ENCODE measurements at places on chromosomes 1 and 21.

DNA sequence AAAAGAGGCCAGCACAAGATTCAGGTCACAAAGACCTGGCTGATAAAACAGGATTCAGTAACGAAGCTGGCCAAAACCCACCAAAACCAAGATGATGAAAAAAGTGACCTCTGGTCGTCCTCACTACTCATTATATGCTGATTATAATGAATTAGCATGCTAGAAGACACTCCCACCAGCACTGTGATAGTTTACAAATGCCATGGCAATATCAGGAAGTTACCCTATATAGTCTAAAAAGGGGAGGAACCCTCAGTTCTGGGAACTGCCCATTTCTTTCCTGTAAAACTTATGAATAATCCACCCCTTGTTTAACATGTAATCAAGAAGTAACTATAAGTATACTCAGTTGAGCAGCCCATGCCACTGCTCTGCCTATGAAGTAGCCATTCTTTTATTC is 26.0 kb upstream of the FMO2 start:
- no peak for DNase-seq

DNA sequence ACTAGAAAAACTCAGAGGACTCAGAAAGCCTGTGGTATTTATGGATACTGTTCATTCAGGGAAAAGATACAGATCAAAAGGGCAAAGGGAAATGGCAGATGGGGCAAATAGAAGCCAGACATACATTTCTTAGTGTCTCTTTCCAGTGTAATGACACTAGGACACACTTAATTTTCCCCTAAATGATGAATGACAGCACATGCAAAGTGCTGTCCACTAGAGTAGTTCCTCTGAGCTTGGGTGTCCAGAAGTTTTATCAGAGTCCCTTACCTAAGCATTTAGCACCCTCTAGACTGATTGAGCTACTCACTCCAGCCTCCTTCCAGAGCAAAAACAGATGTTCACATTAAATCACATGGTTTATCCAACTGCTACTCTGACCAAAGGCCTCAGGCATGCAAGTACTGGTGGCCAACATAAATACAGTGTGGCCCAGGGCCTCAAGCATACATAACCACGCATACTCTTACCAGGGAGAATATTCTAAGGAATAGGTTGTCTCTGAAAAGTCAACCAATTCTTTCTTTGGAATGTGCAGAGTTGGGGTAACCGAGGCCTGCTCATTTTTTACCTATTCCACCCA is 166.9 kb downstream of the NCAM2 start:
- no peak for DNase-seq

DNA sequence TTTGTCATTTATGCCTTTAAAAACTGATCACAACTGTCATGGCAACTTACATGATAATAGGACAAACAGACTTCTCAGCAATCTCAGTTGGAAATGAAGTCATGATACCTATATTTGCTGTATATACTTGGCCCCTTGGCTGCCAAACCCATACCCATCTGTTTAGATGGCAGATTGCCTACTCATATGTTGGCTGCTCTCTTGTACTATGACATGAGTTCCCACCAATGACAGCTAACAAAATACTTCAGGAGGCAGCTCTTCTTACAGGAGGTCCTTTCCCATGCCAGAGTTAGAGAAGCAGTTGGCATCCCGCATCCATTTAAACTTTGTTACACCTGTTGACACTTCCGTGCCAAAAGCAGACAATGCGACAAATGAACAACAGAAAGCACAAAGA is 603.1 kb upstream of the ADGRL2 start:
- no peak for DNase-seq

- DNase-seq = peak; percentile 64
Measured at GRCh38 chr1:15323351-15323988, 76.4 kb downstream of the FHAD1 start.

DNA sequence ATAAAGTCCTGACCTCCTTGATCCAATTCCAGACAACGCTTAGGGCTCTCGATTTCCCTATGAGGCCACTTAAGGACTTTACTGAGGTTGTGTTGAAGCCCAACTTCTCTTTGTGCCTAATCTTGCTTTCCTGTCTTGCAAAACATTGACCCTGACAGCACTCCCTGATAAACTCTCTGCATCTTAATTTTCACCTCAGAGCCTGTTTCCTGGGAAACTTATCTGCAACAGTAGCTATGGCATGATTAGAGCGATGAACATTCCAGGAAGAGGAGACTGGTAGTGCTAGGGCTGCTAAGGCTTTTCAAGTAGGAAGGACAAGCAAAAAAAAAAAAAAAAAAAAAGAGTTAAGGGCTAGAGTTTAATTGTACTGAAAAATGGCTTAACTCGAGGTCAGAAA is 118.9 kb downstream of the RGS21 start:
- no peak for DNase-seq

DNA sequence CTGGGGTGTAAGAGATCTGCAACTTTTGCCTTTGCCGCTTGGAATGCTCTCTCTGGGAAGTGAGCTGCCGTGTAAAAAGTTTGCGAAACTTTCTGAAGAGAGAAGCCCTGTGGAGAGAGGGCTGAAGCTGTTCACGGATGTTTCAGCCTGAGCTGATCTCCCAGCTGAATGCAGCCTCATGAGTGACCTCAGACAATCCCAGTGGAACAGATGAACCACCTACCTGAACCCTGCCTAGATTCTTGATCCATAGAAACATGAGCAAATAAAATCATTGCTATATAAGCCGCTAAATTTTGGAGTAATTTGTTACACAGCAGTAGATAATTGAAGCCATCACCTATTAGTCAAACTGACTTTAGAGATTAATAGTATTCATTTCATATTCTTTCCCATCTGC is 4.4 kb upstream of the ALG6 start:
- DNase-seq = no peak

GRCh38 chr1:41437011-41437355 is 47.5 kb downstream of the EDN2 start:
- DNase-seq = no peak

DNA sequence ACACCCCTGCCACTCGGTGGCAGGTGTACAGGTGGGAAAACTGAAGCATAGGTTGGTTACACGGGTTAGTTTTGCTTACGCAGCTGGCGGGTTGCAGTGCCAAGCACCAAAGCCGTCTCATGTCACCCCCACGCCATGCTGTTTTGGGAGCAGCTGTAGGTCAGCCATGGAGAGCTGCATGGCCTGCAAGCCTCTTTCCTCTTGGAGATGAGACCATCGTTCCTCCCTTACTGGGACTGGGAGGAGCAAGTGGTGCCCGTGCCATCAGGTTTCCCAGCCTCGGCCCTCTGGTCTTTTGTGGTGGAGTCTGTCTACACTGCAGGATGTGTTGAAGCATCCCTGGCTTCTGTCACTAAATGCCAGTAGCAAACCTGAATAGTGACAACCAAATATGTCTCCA is 46.9 kb downstream of the AJAP1 start:
- DNase-seq = no peak

GRCh38 chr1:231708394-231708793 is 81.8 kb downstream of the DISC1 start:
- no peak for DNase-seq

Data from activated T-cell treated with anti-CD3 and anti-CD28 coated beads for 24 hours (primary cell).